GM23338 (cell line): ENCODE measurements at places on chromosomes 5 and 9.
A peak's percentile ranks its signal among the peaks of the same experiment; 100 is the strongest.

DNA sequence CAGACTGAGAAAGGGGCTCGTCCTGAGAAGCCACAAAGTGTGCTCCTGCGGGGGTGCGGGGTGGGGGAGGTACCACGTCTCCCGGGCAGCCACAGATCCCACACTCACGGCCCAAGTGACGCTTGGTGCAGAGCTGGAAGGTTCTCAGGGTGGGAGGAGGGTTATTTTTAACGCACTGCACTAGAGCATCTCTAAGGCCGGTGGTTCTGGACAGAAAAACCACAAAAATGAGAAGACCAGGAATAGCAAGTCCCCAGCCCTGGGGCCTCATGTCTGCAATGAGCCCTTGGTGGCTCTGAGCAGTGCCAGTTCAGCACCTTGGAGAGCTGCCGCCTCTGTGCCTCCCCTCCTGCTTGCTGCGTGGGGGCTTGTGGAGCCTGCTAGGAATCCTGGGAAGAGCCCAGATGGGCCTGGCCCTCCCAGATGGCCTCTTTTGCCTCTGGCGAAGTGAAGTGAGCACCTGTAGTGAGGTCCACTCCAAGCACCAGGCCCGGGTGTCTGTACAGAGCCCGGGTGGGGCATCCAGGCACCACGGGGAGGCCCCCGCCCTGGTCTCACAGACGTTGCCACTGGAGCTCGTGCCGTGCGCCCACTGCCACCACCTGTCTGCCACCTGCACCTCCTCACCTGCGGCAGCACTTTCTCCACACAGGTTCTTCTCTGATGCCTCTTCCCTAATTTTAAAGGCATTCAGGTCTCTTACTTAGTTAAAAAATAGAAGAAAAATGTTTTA lies 48.9 kb upstream of the CACNA1B start:
- DNase-seq = peak; percentile 79

- DNase-seq = no peak
Measured at GRCh38 chr5:100846772-100847171, 56.3 kb downstream of the ST8SIA4 start.

- peak; percentile 46 for DNase-seq
Measured at GRCh38 chr5:125659316-125660023, 763.7 kb upstream of the GRAMD2B start.

DNA sequence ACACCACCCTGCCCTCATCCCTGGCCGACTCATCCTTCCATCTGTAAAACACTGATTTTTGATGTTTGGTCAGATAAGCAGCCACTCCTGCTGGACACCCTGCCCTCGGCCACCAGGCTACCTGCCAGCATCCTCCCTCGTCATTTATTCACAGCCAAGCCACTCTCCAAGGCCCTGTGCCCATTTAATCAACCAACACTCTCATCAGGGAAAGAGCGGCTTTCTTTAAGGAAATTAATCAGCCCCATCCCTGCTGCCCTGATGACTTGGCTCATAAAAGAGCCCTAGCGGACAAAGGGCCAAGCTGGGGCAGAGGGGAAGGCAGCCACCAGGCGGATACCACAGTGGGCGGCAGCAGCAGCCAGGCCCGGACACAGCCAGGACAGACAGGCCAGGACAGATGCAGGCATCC lies 52.4 kb downstream of the GOLM1 start:
- DNase-seq = no peak

DNA sequence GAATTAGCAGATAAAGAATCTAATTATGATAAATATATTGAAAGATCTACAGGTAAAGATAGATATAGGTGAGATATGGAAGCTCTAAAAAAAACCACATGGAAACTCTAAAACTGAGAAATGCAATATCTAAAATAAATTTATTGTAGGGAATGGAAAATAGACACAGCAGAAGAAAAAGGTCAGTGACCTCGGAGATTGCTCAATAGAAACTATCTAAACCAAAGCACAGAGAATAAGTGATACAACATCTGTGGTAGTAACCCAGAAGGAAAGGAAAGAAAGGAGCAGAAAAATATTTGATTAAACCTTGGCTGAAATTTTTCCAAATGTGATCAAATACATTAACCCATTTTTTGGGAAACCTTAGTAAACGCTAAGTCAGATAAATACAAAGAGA lies 43.1 kb upstream of the GLIPR2 start:
- no peak for DNase-seq

- DNase-seq = peak; percentile 34
Measured at GRCh38 chr5:43231977-43232376, 40.0 kb downstream of the NIM1K start.

- DNase-seq = no peak
Measured at GRCh38 chr5:14458414-14458813, 123.2 kb upstream of the OTULINL start.

- no peak for DNase-seq
Measured at GRCh38 chr5:67549296-67549618, 352.7 kb upstream of the CD180 start.

DNA sequence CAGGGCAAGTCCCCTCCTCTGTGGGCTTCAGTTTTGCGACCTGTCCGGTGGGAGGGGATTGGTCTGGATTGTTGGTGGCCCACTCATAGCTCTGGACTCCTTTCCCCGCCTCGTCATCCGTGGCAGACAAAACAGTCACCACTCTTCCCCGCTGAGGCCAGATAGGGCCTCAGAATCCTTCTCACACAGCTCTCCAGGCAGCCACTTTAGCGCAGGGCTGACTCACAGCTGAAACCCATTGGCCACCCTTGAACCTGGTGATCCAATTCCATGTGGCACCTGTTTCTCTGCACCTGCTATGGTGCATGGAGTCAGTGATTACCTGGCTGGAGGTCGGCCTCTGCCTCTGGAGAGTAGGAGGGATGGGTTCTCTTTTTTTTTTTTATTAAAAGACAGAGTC lies 15.8 kb upstream of the CACFD1 start:
- no peak for DNase-seq

DNA sequence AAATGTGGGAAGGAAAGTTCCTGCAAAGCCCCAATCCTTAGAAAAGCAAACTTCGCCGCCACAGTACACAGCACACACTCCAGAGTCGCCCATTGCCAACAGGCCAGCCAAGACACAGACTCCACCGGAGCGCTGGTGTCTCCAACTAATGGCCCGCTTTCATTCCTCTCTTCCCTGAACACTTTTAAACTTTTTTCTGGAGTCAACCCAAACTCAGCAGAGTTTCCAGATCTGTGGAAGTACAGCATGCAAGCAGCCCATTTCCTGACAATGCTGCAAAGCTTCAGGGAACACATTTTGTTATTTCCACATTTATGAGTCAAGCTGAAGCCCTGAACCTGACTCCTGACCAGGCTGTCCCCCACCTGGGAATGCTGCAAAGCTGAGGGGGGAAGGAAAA lies 351.9 kb downstream of the NFIB start:
- no peak for DNase-seq

GRCh38 chr5:57844410-57844809 lies 361.8 kb upstream of the ACTBL2 start:
- no peak for DNase-seq

- no peak for DNase-seq
Measured at GRCh38 chr9:28868228-28868990, 1295.1 kb upstream of the C9orf72 start.

DNA sequence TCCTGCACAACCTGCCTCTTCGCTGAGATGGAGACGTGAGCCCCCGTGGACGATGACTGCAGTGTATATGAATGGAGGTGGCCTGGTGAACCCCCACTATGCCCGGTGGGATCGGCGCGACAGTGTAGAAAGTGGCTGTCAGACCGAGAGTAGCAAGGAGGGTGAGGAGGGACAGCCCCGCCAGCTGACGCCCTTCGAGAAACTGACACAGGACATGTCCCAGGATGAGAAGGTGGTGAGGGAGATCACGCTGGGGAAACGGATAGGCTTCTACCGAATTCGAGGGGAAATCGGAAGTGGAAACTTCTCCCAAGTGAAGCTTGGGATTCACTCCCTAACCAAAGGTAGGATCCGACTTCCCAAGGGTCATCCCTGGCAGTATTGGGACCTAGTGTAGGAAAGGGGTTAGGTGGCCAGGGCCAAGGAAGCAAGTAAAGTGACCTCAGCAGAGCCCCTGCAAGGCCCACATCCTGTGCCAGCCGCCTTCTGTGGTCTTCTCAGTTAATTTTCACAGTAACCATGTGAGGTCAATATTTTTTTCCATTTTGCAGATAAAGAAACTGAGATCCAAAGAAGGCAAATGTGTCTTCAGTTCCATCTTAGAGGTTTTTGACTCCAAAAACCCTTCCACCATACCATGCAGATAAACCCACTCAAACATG lies 53.8 kb downstream of the NIM1K start:
- DNase-seq = no peak

DNA sequence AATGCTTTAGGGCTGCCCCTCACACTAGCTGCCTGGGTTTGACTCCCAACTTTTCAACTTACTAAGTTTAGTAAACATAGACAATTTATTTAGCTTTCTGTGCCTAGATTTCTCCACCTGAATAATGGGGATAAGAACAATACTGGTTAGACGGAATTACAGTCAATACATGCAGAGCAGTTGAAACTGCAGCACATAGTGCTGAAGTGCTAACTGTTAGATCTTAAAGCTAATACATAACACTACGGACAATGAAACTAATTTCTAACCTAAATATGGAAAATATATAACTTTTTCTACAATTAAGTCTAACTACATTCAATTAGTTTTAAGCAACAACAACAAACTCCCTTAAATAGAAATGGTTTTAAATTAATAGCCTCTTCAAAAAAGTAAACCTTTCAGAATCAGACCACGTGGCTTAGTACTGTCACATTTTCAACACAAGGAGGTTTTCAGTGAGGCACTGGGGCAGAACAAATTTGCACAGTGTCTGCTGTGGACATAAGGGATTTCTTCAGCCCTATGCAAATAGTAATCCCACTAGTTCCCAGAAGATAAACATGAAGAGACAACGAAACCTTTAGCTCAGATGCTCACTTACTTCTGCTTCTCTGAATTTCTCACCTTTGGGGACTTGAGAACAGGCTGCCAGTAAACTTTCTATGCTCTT lies 293.4 kb downstream of the EDIL3 start:
- no peak for DNase-seq

DNA sequence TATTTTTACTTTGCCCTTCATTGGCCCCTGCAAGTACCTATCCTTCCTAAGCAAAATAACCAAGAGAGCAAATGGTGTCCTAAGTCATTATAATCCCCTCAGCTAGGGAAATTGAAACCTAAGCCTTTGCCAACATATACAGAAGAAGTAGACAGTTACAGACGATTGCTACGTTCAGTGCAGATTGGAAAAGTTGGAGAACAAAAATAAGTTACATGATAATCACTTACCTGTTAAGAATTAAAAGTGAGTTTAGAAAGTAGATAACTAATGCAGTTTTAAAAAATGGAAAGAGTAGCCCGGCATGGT lies 244.8 kb downstream of the MPDZ start:
- no peak for DNase-seq
